ENCODE measurements at places on chromosomes 5 and 9.

DNA sequence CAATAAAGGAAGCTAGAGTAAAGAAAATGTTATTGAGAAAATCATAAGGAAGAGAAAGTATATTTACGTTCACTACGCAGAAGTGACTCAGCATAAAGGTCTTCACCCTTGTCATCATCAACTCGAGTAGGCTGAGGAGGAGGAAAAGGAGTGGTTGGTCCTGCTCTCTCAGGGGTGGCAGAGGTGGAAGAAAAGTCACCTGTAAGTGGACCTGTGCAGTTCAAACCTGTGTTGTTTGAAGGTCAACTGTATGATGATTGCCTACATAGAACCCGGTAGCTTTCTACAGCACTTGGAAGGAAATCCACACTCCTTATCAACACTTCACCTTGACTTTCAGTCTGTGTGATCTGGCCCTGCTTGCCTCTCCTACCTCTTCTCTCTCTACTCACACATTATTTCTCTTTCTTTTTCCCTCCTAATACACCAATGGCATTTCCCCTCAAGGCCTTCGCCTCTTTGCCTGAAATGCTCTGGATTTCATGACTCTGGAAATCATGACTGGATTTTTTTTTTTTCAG, 109.3 kb upstream of the CPEB4 start:
- no peak for DNase-seq

- no peak for DNase-seq
Observed at GRCh38 chr5:145350513-145350912, 484.6 kb downstream of the PRELID2 start.

DNA sequence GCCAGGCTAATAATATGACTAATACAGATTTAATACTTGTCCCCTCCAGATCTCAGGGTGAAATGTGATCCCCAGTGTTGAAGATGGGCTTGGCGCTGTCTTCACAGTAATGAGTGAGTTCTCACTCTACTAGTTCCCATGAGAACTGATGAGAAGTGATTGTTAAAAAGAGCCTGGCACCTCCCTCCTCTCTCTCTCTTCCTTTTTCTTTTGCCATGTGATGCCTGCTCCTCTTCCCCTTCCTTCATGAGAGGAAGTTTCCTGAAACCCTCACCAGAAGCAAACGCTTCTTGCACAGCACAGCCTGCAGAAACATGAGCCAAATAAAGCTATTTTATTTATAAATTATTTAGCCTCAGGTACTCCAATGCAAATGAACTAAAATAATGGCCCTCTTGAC, 55.2 kb downstream of the GLDC start:
- DNase-seq, result no peak

- DNase-seq, result no peak
Observed at GRCh38 chr5:179799644-179799973, 5.8 kb downstream of the LTC4S start.

GRCh38 chr9:120916588-120916987, 10.0 kb downstream of the TRAF1 start:
- DNase-seq, result no peak

DNA sequence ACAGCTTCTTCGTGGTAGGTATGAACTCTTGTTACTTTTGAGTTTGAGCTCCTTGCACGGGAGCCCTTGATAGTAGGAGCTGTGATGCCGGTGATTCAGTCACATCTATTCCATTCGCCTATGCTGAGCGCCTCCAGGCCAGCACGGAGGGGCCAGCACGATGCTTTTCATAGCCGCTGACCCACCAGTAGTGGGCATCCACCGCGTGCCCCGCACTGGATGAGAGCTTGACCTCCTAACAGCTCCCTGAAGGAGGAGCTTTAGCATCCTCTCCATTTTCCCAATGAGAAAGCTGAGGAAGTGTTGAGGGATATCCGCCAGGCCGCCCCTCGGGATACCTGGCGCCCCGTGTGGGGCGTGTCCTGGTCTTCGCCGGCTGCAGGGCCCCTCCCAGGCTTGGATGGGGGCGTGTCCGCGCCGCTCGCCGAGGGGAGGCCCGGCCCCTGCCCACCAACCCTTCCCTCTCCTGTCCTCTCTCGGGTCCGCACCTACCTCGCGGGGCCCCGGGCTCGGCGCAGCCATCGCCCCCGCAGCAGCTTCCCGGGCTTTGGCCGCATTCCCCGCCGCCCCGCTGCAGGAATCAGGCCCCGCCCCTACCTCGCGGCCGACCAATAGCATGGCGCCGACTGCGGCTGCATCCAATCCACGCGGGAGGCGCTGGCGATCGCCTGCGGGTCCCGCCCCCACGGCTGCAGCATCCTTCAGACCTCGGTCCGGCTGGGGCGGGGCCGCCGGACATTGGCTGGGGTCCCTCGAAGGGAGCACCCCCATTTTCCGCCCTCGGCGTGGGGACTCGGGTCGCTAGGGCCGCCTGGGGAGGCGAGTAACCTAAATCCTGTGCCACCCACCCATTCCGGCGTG, at the start of gene PIP5KL1:
PIP5KL1 (minus strand) TSS at position 547 of the 861 bp plus-strand sequence; CDS start at position 522, 25 bp downstream.
- DNase-seq, result peak; percentile 69

GRCh38 chr5:158482125-158482524, 617.6 kb downstream of the EBF1 start:
- no peak for DNase-seq

GRCh38 chr5:66242050-66242715, 98.1 kb downstream of the SREK1 start:
- no peak for DNase-seq

DNA sequence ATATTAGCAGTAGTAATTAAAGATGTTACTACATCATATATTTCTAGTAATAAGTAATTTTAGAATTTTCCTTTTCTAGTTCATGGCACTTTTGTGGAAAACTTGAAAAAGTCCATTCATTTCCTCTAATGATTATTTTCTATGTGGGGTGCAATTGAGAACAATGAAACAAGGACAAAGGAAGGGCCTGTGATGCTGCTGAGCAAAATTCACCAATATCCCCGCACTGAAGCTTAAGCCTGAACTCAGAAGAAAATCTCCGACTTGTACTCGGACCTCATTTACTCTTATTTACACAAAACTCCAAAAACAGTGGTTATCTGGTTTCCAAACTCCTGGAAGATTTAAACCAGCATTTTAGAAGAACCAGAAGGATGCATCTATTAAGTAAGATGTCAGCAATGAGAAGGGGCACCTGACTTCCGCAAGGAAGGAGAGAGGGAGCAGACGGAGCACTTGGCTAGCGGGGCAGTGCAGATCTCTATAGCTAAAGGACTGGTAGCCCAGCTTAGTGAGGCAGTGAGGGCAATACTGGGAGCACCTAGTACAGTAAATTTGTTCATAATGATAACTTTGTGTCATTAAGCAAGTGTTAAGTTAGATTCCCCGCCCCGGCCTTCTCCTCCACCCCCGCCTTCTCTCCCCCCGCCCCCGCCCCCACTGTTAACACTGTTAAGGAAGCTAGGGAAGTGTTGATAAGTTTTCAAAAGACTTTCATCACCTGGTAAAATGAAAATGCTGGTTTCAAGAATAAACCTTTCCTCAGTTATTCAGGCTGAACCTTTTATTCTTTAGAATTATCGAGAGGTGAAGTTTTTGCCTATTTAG, 123.3 kb downstream of the ZSWIM6 start:
- no peak for DNase-seq

GRCh38 chr5:60851626-60852025, 7.6 kb upstream of the ELOVL7 start:
- DNase-seq, result no peak

- DNase-seq, result no peak
Observed at GRCh38 chr5:59337240-59337639, 556.3 kb downstream of the PDE4D start.

DNA sequence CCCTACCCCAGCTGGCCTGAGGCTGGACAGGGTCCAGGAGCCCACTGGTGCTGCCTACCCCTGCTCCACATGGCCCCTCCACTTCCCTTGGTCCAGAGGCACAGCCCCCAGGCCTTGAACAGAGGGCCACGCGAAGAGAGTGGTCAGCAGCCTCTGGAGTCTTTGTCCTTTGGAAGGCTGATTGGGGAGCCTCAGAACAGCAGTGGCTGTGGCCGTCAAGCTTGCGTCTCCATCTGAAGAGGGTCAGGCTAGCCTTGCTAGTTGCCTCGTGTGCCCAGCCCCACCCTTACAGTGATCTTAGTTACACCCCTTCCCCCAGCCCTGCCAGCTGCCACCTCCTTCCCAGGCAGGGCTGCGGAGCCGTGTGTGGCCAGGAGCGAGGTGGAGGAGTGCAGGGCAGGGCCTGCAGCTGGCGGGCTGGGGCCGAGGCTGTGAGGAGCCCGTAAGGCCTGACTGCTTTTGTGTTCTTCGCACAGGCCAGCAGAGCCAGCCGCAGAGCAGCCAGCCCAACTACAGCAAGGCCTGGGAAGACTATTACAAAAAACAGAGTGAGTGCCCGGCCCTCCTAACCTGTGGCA, 30.1 kb upstream of the PRDM12 start:
- no peak for DNase-seq

DNA sequence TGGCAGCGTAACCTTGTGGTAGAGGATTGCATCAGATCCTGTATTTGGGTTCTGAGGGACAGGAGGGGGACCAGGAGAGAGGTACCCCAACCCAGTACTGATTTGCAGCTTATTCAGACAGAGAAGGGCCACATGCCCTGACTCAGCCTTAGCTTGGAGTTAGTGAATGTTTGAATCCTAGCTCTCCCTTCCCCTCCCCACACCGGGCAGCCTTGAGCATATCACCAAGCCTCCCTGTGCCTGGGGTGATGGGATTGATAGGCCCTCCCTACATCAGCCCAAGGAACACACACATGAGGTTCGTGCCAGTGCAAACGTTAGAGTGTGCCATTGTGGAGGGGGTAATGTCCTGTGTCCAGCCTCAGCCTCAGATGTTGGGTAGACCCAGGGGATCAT, 71.9 kb downstream of the AMBP start:
- no peak for DNase-seq

DNA sequence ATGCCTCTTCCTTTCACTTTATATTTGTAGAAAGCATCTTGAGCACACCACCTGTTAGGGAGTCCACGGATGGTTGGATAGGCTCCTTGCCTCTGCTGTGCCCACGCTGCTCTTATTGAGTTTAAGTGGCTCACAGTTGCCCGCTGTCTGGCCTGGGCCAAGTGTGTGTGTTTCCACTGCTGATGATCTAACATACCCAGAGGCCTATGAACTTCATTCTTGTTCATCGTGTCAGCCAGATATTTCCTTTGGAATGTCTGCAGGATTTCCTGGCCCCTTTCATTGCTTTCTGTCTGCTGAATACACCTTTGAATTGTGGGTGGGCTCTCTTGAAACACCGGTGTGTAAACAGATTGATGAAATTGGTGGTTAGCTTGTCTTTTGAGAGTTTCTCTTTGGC, 46.6 kb downstream of the MVB12B start:
- no peak for DNase-seq
